Naive B cell (primary cell): ENCODE measurements at places on chromosomes 16 and 17.

GRCh38 chr17:78889531-78889930, 13.5 kb downstream of the CEP295NL start:
- DNase-seq: peak; percentile 76

GRCh38 chr16:86930001-86930400, 351.7 kb downstream of the FOXL1 start:
- DNase-seq: no peak

DNA sequence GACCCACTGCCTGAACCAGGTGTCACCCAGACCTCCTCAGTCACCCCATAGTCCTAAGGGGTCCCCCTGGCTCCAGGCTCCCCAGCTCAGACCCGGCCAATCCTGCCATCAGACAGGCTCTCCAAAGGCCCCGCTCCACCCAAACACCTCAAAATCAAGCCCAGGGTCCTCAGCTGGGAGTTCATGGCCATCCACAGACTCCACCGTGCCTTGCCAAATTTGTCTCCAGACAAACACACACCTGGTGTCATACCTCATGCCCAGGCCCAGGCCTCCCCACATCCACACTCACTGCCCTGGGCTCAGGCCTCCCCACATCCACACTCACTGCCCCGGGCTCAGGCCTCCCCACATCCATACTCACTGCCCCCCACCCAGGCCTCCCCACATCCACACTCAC, 12.5 kb downstream of the RPH3AL start:
- no peak for DNase-seq

GRCh38 chr17:59754552-59754951, 47.1 kb downstream of the VMP1 start:
- DNase-seq: no peak

- DNase-seq: no peak
Observed at GRCh38 chr17:68783861-68784260, 171.3 kb downstream of the ABCA8 start.

DNA sequence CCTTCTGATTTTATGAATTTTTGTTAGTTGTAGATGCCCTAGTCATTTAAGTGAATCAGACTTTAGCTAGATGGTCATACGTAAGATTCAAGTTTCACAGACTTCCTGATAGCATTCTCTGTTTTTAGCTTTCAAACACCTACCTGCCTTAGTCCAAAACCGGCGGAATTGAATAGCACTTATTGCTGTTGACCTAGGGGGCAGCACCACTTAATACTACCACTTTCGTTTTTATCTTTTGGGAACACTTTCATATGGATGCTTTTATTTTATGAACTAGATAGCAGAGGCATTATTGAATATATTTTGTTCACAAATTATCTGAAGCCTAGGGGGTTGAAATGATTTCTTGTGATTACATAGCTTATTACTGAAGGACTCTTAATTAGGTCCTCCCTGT, 31.5 kb downstream of the TADA2A start:
- DNase-seq: no peak

GRCh38 chr17:79851461-79851817, 12.2 kb upstream of the CBX4 start:
- DNase-seq: no peak
